ENCODE measurements at places on chromosomes 1 and 21.
A peak's percentile ranks its signal among the peaks of the same experiment; 100 is the strongest.

- no peak for DNase-seq
Measured at GRCh38 chr1:55095095-55095494, 55.7 kb downstream of the PCSK9 start.

- peak; percentile 41 for DNase-seq
Measured at GRCh38 chr1:184272175-184272866, 114.5 kb upstream of the C1orf21 start.

DNA sequence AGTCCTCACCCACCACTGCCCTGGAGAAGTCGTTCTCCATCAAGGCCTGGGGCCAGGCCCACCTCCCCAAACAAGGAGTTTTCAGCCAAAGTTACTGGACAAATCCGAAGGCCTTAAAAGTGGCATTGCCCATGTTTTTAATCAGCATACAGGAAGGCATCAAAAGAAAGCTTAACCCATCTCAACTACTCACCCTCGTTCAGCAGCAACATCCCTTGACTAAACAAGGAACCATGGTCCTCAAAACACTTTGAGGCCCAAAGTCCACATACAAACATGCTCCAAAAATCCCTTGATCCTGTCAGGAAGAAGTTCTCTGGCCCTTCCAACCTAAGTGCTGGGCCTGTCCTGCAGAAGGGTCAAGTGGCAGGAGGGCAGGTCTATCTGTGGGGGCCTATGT is 1.6 kb downstream of the CAPZB start:
- no peak for DNase-seq

DNA sequence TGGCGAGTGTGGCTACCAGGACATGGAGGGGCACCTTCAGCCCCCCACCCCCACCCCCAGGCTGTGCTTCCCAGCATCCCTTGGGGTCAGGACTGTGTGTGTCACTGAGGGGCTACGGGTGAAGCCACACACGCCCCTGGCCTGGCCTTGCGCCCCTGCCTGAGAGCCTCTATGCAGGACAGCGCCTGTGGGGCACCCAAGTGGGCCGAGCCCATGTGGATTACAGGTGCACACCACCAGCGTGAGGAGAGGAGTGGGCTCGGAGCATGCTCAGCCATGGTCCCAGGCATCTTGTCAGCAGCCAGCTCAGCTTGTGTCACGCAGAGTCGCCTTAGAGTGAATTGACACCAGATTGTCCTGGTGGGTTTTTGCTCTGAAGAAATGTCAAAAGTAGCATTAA is 27.9 kb downstream of the FAAP20 start:
- no peak for DNase-seq

- no peak for DNase-seq
Measured at GRCh38 chr1:107378866-107379265, 238.0 kb downstream of the NTNG1 start.

DNA sequence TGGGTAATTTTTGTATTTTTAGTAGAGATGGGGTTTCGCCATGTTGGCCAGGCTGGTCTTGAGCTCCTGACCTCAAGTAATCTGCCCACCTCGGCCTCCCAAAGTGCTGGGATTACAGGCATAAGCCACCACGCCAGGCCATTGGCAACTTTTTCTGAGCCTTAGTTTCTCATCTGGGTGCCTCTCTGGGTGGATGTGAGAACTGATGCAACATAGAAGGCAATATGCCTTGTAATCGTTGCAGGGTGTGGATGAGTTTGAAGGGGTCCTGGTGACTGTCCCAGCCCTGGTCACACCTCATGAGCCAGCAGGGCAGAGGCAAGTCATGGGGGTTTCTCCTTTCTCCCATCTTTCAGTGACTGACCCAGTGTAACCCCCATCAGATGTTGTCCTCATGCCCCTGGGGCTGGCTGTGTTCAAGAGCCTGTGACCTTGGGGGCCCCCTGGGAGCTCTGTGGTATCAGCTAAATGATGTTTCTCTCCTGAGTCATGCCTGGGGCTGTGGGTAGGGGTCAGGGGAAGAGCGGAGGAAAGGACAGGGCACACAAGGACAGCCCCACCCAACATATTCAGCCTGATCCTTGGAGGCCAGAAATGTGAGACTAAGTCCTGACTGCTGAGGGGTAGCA is 3.6 kb downstream of the COL9A2 start:
- DNase-seq = no peak

DNA sequence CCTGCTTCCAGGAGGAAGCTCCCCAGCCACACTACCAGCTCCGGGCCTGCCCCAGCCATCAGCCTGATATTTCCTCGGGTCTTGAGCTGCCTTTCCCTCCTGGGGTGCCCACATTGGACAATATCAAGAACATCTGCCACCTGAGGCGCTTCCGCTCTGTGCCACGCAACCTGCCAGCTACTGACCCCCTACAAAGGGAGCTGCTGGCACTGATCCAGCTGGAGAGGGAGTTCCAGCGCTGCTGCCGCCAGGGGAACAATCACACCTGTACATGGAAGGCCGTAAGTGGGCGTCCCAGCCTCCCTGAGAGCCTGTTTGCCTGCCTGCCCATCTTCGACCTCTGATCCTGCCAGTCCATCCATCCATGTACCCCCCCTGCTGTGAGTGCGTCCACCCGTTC is 3.6 kb downstream of the ECM1 start:
- DNase-seq = no peak

DNA sequence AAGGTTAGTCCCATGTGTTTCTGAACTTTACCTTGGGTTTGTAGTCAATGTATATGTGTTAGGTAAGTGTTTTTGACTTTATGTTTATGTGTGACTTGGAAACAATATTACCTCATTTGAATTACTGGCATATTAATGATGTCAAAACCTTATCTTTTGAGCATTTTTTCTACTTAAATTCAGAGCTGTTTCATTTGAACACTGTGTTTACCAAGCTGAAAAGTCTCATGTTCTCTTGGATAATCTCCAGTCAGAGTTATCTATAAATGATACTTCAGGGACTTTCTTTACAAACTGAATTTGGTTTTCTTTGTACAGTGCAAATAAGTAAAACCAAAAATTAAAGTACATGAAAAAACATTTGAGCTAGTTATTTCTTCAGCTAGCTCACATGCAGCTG is 30.0 kb downstream of the ADAMTS1 start:
- no peak for DNase-seq

- DNase-seq = no peak
Measured at GRCh38 chr1:60833173-60833572, 249.2 kb upstream of the NFIA start.

DNA sequence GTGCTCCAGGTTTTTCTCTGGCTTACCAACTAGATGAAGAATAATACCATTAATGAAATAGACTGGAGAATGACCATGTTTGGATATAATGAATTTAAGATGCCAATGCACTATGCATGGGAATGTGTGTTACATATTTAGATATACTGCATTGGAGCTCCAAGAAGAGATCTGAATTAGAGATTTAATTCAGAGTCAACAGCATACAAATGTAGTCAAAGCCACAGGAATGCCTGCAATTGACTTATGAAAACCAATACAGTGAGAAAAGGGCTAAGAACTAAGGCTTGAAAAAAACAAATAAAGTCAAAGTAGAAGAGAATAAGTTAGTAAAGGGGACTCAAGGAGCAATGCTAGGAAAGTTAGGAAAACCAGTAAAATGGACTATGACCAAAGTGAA is 59.1 kb downstream of the USP24 start:
- no peak for DNase-seq
